CMK (cell line): ENCODE measurements at places on chromosomes 1 and 21.

- DNase-seq: no peak
Observed at GRCh38 chr1:175158170-175158591, 34.4 kb downstream of the KIAA0040 start.

DNA sequence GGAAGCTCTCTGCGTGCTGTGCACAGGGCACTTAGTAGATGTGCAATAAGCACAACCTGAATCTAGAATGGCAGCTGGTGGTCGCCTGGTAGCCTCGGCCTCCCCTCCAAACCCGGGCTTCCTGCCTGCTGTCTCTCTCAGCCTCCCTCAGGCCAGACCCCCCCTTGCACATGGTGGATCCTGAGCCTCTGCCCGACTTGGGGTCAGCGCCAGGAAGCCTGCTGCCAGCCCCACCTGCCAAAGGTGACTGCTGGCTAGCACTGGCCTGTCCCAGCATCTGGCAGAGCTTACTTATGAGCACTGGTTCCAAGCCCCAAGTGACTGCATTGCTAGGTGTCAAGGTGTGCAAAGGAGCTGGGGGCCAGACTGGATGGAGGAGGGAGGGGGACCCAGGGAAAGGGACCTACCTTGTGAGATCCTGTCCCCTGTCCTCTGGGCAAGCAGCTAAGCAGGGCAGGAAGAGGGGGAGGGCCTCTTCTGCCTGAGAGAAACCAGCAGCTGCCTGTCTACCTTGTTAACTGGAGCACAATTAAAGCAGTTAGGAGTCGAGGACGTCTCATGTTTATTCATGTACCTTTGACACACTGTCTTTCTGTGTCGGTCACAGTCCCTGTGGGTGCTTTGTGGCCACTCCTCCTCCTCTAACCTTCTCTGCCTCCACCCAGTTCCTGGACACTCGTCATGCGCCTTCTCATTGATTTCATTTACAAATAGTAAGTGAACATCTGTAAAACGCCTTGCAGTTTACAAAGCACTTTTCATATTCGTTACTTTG lies 100.9 kb downstream of the DDX20 start:
- DNase-seq: no peak

DNA sequence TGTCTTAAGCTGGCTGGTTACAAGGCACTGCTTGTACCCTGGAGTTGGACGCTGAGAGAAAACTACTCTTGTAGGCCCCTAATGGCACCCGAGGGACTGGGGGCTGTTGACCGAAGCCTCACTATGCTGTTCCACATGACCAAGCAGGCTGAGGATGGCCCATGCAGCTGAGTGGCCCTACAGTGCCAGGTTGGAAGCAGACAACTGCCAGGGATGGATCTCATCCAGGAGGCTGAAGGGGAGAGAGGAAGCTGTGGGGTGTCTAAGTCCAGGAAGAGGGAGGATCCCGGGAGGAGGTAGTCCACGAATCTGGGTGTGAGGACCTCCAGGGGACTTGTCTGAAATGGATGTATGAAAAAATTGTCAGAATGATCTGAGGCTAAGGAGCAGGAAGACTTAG lies 45.8 kb downstream of the FOXD2 start:
- no peak for DNase-seq

- no peak for DNase-seq
Observed at GRCh38 chr1:10613861-10614260, 139.1 kb downstream of the PEX14 start.

- DNase-seq: no peak
Observed at GRCh38 chr1:25810341-25811299, 9.1 kb upstream of the MTFR1L start.

DNA sequence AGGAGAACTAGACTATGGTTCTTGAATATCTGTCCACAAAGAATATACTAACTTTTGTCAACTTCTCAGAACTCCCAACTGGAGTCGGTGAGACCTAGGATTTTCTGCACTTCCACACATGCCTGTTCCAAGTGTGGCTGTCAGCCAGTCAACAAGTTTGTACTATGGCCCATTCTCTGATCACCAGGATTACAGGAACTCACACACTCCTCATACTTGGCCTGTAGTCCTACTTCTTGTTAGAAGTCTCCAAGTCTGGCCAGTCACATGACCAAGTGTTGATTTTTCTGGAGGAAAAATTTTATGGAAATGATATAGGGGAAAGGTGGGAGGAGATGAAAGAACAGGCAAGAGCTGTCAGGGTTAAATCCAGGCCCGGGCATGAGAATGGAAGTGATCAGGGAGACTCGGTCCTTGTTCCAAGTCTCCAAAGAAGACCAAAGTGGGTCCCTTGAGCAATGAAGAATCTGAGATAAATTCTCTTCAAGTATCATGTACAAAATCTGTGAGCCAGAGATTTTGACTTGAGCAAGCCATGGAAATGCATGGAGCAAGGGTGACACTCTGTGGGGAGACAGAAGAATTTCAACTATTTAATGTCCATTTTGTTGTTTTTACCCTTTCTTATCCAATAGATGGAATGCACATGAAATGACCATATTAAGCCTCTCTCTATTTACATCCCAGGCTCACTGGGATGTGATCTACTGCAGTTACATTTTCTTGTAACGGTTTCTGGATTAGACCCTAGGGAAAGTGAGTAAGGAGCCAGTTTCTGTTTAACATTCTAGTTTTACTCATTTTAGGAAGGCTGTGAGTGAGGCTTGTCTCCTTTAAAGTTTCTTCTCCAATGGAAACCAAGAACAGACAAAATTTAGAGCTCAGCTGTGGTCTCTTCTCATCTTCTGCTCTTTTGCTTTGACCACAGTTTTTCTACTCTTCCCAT lies 320.9 kb downstream of the ASTN1 start:
- no peak for DNase-seq

DNA sequence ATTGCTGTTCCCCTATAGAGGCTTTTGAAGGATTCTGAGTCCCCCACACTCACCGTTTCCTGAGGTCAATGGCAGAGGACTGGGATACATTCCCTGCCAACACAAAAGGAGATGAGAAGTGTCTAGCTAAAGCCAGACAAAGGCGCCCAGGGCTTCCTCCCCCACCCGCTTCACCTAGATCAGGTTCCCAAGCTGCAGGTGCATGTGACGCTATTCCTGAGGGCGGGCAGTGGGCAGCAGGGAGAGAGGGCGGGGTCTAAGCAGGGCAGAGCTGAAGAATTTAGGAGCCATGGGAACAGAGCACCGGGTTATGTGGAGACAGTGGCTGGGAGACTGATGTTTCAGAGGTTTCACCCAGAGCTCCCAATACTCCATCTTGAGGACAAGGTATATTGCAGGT lies 6.0 kb upstream of the ARHGEF2 start:
- no peak for DNase-seq

DNA sequence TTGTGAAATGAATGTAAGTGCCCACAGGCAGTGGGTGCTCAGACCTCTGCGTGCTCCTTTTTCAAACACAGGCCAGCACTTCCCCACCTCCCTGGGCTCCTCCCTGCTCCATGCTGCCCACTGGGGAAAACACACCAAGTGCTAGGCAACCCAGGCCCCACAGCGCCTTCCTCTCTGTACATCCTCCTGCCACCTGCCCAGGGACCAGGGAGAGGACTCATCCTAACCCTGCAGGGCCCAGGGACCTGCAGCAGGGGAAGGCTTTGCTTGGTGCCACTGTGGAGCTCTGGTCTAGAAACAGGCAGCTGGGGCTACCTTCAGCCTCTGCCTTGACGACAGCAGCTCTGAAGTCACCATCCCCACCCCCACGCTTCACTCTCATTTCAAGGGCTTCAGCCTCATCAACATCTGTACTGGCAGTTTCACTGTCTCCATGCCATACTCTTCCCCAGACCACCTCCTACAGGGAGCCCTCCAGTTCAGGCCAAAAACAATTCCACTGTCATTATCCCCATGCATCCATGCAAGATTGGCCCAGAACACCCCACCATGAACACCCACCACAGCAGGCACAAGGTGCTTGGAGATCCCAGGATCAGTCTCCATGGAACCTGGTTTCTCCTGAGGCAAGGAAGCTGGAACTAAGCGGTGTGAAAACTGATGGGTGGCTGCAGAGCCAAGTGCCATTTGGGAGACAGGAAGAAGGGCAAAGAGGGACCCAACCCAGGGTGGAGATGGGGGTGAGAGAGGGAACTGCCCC lies 1.1 kb downstream of the IGSF8 start:
- DNase-seq: no peak

DNA sequence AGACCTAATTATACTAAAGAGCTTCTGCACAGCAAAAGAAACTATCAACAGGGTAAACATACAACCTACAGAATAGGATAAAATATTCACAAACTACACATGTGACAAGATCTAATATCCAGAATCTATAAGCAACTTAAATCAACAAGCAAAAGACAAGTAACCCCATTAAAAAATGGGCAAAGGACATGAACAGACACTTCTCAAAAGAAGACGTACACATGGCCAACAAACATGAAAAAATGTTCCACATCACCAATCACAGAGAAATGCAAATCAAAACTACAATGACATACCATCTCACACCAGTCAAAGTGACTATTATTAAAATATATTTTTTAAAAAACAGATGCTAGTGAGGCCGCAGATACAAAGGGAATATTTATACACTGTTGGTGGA lies 99.8 kb downstream of the FAF1 start:
- DNase-seq: no peak

GRCh38 chr1:159945483-159946241 lies at the start of gene IGSF9:
Gene IGSF9 (minus strand): TSS chr1:159945613. CDS start chr1:159943454, 2,159 bp downstream.
- no peak for DNase-seq

DNA sequence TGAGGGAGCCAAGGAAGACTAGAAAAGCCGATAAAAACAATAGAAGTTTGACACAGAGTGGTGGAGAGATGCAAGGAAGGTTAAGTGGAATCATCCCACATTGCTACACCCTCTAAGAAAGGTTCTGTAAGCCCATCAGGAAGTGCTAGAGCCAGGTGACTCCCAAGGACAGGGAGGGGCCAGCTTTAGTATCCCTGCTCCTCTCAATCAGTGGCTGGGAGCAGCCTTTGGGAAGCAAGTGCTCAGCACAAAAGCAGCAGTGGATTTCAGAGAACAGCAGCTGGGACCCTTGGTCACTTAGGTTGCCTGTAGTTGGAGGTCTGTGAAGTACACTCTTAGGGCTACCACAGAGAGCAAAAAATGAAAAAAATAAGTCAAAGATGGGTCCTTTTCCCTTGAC lies 42.5 kb downstream of the NME7 start:
- no peak for DNase-seq

DNA sequence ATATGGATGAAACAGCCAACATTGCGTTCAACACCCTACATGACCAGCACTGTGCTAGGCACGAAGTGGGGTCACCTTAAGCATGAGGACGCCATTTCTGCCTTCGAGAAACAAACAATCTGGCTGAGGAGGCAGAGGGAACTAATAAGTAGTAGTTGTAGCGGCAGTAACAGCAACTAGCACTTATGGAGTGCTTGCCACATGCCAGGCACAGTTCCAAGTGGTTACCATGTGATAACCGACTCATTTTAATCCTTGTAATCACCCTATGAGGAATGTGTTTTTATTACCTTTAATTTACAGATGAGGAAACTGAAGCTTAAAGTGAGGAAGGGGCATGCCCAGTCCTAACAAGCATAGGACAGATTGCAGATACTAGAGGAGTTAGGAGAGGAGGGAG lies 33.7 kb downstream of the KCND3 start:
- no peak for DNase-seq

DNA sequence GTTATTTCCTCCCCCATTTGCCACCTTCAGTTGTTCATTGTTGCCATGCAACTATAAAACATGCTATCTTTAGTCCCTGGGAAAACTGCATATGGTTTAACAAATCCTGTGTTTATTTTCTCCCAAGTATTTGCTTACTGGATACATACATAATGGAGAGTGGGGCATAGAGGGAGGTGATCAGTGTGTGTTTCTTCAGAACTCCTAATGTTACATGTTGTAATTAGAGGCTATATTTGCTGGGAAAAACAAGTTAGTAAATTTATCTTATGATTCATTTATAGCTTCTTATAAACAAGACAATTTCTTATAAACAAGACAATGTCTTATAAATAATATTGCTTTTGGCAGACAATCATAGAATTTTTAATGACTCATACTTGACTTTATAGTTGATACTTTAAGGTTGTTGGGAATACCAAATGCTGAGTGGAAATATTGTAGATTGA lies 7.3 kb upstream of the GIPC2 start:
- no peak for DNase-seq

DNA sequence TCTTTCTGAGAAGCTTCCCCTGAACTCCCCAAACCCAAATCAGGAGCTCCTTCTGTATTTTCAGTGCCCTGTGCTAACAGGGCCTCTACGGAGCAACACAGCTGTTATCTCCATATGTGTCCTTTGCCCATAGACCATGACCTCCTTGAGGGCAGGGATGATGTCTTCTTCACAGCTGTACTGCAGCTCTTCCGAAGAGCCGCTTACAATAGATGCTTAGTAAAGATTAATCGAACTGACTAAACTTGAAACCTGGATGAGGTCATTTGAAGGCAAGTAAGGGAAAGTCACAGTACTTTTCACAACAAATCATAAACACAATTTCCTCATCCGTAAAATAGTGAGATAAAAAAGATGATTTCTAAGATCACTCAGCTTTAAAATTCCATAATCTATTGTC lies 4.4 kb upstream of the KCNN3 start:
- no peak for DNase-seq

DNA sequence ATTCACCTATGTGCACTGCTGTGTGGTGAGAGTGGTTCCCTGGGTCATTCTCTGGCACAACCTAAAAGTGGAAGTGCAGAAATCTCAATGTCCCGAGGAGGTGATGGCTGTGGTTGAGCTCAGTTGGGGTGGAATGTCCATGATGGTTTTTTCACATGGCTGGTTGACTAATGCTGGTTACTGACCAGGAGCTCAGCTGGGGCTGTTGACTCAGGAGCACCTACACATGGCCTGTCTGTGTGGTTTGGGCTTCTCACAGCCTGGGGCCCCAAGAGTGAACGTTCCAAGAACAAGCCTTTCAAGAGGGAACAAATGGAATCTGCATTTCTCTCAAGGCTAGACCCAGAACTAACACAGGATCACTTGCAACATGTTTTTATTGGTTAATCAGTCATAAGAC lies 6.4 kb upstream of the KANK4 start:
- no peak for DNase-seq

GRCh38 chr1:10557714-10558113 lies 83.0 kb downstream of the PEX14 start:
- no peak for DNase-seq

GRCh38 chr1:117014209-117014608 lies 12.6 kb downstream of the CD101 start:
- DNase-seq: no peak

DNA sequence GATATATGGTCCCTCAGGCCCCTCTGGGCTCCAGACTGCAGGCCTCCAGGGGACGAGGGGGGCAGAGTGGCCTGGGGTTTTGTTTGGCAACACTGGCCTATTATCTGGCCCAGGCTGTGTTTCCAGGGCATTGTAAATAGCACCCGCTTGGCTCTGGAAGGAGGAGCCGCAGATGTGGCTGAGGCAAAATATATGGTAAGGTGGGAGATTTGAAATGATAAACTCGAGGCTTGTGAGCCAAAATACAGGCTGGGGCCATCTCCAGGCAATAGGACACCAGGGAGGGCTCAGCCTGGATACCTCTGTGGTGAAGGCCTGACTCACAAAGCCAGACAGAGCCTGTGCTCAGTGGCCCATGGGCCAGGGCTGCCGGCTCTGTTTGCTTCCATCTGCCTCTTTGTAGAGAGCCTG lies 14.0 kb downstream of the NAV1 start:
- no peak for DNase-seq
